CD4-positive, alpha-beta T cell treated with Interleukin-10 for 1 hour (primary cell): ENCODE measurements at places on chromosomes 6 and 20.

DNA sequence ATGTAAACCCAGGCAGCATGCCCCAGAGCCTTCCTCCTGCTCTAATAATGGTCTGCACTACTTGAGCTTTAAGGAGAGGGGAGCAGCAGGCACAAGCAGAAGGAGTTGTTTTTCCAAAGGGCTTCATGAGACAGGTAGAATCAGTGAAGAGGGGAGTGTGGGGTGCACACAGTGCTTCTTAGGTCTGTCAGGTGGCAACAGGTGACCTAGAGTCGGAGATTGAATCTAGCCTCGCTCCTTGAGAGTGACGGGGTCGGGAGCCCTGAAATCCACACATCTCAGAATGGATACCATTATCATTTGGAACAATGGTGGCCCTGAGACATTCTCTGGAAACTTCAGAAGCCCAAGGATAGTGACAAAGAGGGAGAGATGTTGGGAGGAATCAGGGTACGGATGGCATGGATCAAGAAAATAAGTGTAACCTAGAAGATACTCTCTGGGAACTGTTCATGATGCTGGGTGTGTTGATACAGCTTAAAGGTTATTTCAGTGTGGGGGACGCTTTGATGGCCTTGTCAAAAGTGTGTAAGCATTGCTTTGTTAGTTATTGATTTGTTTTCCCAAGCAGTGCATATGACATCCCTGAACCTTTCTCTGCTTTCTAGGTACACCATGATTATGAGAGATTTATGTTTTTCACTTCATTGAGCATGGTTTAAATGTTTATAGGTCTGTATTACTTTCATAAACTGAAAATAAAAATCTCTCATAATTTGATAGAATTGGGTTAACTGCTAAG lies 77.8 kb upstream of the L3MBTL3 start:
- no peak for DNase-seq

GRCh38 chr6:70040766-70041165 lies 174.4 kb downstream of the COL19A1 start:
- DNase-seq: no peak

DNA sequence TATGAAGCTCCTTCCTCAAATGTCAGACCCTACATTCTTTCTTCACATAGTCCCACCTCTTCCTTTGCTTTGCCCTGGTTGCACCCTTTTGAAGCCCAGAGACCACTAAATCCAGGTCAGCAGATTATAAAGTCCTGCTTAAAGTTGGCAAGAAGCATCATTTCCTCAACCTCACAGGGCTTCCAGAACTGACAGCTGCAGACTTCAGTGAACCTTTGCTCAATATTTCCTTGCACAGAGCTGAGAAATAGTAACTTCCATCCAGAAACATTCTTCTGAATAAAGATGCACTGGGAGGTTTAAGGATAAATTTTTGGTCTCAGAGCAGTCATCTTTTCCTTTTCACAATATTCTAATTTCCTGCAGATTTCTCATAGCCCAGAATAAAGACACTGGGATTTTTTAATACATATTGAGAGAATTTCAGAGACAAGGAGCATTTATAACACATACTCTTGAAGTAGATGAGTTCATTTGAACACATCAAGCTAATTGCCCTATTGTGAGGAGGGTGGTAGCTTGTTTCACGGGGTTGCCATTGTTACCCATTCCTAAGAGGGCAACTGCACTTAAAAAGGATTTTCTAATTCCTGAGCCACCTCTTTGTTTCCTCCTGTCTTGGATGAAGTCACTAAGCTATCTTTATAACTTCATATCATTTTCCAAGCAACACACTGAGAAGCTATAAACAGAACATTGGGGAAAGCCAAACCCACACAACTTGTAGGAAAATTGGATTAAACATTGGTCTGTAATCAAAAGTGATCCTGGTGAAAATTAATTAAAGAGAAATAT lies 150.2 kb upstream of the PLN start:
- DNase-seq: no peak

- DNase-seq: peak; percentile 65
These were observed 74.0 kb downstream of the SSR1 start for GRCh38 chr6:7238900-7239589.

DNA sequence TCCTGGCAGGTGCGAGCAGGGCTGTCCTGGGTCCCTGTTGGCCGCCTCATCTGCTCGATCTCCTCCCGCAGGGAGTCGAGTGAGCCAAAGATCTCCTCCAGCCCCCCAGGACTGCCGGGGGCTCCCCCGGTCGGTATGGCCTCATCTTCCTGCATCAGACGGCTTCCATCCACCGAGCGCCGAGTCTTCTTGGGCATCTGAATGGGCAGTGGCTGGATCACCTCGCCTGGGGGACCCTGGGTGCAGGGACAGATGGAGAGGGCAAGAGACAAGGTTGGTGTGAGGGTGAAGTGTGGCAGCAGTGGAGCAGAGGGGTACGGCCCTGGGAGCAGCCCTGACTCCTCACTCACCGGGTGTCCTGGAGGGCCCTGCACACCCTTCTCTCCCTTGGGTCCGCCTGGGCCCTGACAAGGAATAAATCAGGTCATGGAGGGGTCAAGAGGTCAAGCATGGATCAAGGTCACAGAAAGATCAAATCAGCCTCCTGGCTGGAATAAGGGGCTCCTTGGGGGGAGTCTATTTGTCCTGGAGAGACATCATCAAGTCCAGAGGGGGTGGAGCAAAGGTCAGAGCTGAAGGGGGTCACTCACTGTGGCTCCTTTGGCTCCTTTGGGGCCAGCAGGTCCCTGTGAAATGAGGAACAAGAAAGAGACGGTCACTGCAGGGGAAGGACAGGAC lies 26.5 kb downstream of the COL11A2 start:
- no peak for DNase-seq

GRCh38 chr20:10427060-10427692 lies 6.8 kb downstream of the MKKS start:
- peak; percentile 53 for DNase-seq

DNA sequence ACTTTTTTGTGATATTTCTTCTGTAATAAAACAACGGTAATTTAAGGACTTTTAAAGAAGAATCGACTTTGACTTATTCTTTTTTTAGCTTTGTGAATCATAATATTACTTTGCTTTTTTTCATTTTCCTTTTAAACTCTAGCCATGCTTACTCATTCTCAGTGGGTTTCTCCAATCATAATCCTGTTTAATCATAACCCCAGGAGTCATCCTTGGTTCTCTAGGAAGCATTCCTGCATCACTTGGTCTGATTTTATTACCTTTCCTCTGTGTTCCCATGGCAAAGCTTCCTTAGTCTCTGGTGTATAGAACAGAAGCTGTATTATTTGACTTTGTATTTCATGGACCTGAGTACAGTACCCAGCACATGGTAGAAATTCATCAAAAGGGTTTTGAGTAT lies 223.5 kb downstream of the CDKAL1 start:
- no peak for DNase-seq

GRCh38 chr6:109458774-109459531 lies 3.4 kb upstream of the MICAL1 start:
- DNase-seq: peak; percentile 62

DNA sequence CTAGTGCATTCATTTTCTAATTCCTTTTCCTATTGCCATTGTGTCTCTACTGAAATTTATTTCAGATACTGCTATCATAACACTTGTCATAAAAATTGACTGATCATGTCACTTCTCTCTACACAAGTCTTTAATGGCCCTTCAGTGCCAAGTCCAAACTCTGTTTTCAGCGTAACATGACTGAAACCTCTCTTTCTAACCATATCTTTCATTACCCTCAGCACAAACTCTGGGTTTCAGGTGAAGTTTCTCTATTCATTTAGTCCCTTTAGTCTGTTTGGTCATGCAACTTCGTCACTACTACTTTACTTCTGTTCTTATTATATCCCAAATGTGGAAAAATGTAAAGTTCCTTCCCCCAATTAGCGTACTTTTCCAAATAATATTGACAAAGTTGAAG lies 234.9 kb downstream of the OGFRL1 start:
- no peak for DNase-seq

DNA sequence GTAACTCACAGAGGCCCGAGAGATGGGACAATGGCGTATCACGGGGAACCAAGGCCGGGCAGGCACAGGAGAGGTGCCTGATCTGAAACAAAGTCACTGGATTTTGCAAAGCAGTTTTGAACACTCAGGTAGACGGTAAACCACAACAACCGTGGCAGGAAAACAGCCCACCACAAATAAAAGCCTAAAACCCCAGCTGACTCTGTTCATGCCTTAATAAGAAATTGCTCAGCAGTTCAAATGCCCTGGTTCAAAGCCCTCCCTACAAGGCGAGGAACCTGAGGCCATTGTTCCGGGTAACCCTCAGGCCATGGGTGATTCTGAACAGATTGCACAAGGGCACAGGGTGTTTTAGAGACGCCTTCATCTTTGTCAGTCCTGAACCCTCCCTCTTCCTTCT lies 114.2 kb downstream of the MAP3K7 start:
- peak; percentile 50 for DNase-seq

GRCh38 chr6:123017104-123017682 lies 21.2 kb downstream of the CLVS2 start:
- DNase-seq: no peak

- no peak for DNase-seq
These were observed 7.6 kb upstream of the BTN3A3 start for GRCh38 chr6:26432627-26433201.

GRCh38 chr20:50658804-50659380 lies 32.5 kb downstream of the RIPOR3 start:
- no peak for DNase-seq

DNA sequence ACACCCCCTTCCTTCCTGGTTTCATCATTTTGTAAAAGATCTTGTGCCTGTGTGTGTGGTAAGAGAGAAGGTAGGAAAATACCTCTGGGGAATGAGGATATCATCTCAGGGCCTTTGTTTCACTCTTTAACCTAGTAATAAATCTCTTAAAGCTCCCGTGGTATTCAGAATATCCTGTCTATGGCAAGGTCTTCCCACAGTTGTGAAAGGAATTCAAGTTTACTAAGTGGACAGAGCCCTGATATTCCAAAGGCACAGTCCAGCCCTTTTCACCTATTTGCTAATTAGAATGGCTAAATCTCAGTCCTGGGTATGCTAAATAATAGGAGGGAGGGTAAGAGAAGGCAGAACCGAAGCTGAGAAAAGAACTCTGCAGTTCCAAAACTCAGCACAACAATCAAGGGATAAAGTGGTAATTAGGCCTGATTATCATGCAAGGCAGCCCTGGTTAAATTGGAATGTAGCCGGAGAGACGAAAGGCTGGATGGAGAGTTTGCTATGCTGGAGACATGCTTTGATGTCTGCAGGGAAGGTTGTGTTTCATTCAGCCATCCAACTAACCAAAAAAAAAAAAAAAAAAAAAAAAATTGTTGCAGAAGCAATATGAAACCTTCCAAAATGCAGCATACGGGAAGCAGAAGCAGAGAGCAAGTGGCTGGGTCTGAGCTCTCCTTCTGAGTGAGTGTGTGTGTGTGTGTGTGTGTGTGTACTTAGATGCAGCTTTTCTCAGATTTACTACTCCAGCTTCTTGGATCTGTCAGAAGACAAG lies 28.5 kb upstream of the PIM1 start:
- DNase-seq: no peak

GRCh38 chr20:63833776-63834490 lies 2.9 kb upstream of the ZBTB46 start:
- no peak for DNase-seq

GRCh38 chr6:138509371-138509770 lies 10.1 kb upstream of the NHSL1 start:
- peak; percentile 68 for DNase-seq

DNA sequence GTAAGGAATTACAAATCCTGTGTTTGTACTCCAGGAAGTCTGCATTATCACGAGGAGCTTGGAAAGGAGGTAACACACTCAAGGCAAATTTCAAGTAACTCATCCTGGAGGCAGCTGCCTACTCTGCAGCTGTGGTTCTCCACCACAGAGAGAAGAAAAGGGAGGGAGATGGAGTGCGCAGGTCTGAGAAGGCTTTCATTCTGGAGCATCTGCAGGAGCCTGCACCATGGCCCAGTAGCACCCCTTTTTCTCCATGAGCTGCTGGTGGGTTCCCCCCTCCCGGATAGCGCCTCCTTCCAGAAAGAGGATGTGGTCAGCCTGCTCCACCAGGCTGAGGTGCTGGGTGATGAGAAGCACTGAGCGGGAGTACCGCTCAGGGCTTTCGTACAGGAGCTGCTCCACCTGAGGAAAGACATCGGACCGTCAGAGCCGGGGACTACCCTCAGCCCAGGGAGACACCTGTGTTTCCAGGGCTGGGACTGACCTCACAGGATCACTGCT lies 1.6 kb upstream of the PSMB8 start:
- DNase-seq: peak; percentile 57

- no peak for DNase-seq
These were observed 46.8 kb upstream of the RREB1 start for GRCh38 chr6:7060769-7061516.

- DNase-seq: peak; percentile 58
These were observed 3.5 kb downstream of the GNMT start for GRCh38 chr6:42963855-42964605.

DNA sequence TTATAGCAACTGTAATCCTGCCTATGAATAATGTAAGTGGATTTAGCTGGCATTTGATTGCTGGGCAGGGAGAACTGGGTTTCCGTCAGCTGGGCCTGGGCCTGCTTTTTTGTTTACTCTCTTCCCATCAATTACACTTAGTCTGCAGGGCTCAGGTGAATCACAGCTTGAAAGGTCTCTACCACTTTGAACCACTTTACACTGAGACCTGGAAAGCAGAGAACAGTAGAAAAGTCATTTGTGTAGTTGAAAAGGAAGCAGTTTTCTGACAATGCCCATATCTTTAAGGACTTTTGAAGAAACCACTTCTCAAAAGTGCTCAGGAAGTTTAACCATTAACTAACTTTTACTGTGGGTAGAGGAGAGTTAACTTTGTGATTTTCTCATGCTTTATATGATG lies 315.4 kb upstream of the SASH1 start:
- DNase-seq: no peak
